Stimulated activated CD4-positive, alpha-beta T cell treated with anti-CD3 and anti-CD28 coated beads, Interleukin-1b, Interleukin-23, amount 100 ng/mL, for 48 hours (primary cell): ENCODE measurements at places on chromosomes 6 and 20.

DNA sequence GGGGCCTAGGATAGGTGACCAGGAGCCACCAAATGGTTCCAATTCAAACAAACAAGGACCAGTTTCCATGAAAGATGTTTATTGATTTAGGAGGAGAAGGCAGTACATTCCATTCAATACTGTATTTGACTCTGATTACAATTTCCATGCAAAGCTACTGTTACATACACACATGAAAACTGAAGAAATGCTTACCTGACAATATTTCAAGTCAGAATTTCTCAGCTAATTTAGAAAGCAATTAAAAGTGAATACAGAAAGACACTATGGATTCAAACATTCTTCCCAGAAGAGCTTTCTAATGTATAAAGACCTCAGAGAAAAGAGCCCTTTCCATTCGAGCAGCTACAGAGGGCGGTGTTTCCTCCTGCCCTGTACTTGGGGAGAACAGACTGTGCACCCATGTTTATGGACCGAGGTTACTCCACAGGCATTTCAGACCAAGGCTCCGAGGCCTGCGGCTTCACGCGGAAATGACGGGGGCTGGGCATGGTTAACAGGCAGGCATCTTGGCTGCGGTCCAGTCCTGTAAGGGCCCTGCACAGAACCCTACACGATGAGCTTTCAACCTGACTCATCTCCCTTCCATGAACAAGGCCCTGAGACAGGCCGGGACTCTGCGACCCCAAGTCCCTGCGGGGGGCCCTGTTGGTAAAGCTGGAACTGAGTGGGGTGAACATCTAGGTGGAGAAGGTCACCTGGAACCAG, 25.7 kb upstream of the TCFL5 start:
- peak; percentile 45 for DNase-seq

DNA sequence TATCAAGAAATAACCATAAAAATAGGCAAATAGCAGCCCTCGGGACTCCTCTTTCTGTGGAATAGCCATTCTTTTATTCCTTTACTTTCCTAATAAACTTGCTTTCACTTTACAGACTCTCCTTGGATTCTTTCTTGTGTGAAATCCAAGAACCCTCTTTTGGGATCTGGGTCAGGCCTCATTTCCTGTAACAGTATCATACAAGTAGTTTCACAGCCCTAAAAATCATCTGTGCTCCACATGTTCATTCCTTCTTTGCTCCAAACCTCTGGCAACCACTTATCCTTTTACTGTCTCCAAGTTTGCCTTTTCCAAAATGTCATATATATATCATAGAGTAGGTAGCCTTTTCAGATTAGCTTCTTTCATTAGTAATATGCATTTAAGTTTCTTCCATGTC, 13.5 kb upstream of the NT5E start:
- DNase-seq: no peak

DNA sequence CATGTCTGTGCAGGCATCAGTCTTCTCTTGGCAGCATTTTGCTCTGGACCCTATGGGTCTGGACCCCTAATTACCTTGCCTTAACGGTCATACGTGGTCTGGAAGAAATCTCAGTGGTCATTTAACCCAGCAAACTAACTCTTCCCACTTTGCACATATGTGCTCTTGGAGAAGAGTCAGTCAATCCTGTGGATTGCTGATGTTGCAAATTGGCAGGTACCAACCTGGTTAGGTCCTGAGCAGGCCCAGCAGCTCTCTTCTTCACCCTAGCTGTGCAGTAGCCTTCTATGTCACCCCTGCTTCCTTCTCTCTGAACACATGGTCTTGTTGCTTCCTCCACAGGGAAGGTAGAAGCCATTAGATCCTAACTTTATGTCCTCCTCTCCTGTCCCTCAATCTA, 1.6 kb downstream of the CEP43 start:
- DNase-seq: no peak

DNA sequence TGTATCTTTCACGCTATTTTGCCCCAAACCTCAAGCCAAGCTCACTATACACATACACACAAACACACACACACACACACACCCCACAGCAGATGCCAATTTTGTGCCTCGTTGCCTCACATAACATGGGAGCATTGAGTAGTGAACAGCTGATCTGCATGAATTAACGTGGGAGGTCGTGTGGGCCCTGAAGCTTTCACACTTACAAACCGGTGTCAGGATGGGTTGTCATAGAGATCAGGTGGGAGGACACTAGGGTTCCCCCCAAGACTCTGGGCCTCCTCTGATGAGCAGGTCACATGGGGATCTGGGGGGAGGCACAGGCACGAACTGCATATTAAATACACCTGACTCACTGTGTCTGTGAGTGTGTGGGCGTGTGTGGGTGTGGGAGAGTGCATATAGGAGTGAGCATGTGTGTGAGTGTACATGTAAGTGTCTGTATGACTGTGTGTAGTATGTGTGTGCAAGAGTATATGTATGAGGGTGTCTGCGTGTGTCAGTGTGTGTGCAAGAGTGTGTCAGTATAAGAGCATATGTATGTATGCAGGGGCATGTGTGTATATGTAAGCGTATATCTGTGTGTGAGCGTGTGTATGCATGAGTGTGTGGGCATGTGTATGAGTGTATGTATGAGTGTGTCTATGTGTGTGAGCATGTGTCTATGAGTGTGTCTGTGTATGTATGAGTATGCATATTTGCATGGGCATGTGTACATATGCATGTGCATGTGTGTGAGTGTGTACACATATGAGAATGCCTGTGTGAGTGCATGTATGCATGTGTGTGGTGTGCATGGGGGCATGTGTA, 370.4 kb downstream of the PREX1 start:
- DNase-seq: no peak

DNA sequence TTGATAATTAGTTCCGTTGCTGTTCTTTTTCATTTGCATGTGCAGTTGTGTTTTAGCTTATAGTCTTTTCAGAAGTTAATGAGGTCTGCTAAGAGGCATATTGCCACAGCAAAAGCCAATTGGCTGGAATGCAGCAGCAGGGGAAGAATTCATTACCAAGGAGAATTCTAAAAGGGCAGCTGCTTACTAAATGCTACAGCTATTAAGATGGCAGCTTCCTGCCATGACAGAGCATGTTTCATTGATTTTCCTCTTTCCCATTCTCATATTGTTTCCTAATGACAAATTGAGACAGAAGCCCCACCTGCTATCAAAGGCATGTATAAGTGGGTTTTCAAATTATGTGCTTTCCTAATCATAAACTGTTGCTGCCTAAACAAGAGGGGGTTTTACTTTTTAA, 66.6 kb downstream of the CLVS2 start:
- DNase-seq: no peak

DNA sequence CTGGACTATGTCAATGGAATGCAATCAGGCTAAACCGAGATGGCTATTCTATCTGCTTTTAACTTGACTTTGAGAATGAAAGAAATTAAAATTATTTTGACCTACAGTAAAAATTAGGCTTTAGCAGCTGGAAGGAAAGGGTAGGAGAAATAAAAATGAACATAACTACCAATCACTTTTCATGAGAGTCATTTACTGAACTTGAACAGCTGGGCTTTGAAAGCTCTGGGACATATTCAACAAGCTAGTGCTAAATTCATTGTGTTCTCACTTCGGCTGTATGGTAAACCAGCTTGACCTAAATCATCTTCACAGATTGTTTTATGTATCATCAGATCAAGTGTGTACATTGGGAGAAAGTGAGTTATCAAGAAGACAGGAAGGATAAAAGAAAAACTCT, 161.5 kb upstream of the STXBP5 start:
- DNase-seq: no peak

DNA sequence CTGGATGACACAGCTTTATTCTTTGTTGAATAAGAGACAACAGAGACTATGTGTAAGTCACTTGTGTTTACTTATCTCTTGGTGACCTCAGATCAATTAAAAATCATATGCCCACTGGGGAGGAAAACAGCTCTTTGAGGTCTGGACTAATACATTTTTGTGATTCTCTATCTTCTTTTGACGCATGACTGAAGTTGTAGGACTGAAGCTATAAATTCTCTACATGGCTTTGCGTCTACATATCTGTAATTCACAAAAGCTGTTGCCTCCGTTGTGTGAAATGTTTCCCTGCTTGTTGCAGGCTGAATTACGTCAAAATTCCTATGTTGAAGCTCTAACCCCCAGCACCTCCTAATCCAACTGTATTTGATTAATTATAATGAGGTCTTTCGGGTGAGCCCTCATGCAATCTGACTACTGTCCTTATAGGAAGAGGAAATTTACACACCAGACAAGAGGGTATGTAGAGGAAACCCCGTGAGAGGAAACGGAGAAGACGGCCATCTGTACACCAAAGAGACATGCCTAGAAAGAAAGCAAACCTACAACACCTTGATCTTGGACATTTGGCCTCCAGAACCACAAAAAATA, 481.6 kb downstream of the PRKN start:
- no peak for DNase-seq

DNA sequence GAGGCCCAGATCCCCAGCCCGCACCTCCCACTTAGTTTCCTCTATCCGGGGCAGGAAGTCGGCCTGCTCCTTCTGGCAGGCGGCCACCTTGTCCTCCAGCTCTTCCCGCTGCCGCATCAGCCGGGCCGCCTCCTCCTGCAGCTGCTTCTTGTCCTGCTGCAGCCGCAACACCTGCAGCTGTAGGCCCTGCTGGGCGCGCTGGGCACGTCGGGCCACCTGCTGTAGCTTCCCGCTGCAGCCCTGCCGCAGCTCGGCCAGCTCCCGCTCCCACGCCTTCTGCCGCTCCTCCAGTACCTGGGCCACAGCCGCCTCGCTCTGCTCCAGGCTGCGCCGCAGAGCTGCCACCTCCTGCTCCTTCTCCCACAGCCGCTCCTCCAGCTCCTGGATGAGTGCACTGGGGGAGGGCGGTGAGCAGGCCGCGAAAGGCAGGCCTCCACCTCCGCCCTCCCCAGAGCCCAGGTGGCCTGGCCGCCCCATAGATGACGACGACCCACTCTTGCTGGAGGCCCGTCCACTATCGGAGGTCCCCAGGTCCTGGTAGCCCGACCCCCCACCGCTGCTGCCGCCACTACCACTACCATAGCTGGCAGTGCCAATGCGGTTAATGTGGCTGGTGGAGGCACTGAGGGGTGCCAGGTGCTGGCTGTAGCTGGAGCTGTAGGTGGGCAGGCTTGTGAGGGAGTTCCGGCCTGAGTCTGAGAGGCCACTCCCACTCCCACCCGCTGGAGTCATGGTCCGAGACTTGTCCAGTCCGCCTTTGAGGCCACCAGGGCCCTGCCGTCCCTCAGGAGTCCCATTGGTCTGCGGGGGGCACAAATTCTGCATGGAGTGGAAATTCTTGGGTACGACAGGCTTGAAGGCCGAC, 6.0 kb upstream of the FASTKD5 start:
- no peak for DNase-seq

DNA sequence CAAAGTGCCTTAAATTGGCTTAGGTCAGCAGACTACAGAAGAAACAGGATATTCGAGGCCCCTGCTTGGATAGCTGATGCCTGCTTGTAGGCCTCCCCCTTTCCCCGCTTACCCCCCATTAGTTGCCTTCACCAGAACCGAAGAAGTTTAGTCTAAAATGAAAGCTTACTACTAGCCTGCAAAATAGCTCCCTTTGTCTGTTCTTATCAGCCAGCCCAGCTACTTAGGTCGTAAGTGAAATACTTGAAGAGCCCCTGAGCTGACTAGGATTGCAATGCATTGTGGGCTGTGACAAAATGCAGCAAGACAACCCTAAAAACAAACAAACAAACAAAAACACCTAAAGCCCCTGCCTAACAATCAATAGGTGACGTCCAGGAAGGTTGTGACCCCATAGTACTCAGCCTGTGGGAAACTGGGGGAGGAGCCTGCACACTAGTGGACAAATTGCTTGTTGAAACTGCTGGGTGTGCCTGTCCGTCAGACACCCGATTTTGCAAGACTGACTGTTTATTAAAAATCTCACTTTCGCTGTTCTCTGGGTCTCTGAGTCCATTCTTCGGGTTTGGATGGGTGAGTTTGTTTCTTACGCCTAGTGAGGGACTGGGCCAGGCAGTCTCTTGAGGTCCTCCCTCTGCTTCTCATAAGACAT, 105.0 kb upstream of the DUSP22 start:
- DNase-seq: no peak

- DNase-seq: no peak
Measured at GRCh38 chr6:163098827-163099479, 315.6 kb upstream of the QKI start.

DNA sequence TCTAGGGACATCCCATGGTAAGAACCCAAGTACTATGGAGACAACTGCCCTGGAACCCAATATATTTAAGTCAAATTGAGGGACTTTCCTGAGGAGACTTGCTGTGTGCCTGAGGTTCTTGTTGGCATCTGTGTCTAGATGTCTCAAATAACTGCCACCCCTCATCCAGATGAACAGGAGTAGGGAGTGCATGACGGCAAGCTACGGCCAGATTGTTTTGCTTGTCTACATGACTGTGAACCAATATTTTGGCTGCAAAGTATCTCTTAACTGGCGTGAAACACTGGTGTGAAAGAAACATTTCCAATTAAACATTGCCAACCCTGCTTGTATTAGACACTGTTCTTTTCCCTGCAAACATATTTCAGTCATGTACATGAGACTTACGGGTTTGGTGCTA, 52.4 kb upstream of the SIM1 start:
- no peak for DNase-seq
